ENCODE measurements at places on chromosomes 7 and 10.

DNA sequence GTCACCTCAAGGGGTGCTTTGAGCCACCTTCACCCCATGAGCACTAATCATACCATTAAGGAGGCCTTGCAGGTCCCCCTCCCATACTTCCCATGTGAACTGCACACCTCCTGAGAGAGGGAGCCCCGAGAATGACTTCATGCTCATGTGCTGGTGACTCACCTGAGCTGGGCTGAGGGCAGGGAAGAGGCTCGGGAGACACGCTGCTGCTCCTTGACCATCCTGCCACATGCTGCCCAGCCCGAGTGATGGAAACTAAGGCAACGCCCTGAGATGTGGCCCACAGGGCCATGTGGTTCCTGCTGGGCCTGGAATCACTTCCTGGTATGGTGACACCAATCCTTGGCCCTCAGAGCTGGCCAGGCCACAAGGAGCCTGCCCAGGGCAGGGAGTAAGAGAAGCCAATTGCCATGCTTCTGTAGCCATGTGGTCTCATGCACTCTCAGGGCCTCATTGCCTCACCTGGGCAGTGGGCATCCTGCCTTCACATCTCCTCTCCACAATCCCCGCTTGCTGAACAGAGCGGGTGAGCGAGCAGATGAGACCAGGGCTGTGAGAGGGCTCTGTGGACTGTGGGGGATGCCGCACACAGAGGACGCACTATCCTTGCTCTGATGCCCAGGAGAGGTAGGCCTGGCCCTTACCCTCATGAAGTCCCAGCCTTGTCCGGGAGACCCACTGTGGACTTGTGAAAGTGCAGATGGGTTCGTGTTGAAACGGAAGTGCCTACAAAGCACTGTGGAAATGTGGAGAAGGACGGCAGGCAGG is 18.3 kb upstream of the PPIF start:
- no peak overlapping the region for H3K27ac ChIP-seq
- peak; percentile 50 for DNase-seq
- H3K4me1 ChIP-seq, result peaks cover 19% of the 10 kb centered on the region
- no peak overlapping the region for H3K4me3 ChIP-seq
- H3K27me3 ChIP-seq, result no peaks in the 10 kb centered on the region

DNA sequence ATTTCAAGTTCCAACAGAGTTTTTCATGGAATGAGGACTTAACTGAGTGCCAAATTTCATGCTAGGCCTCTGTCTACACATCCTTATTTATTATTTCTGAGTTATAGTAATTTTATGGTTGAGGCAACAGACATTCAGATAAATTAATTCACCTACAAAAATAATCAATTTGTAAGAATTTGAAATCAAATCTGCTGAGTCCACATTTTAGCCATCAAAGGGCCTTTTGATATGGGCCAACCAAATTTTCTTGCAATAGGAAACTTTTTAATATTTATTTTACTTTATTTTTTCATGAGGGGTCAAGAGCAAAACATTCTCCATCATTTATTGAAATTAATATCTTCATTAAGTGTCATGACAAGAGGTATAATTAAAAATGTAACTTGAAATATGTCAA is 875.5 kb downstream of the NRG3 start:
- H3K27ac ChIP-seq, result no peak overlapping the region
- H3K36me3 ChIP-seq, result no peaks in the 10 kb centered on the region
- H3K27me3 ChIP-seq, result no peaks in the 10 kb centered on the region
- no peak for DNase-seq
- no peak overlapping the region for H3K4me3 ChIP-seq
- H3K4me1 ChIP-seq, result no peaks in the 10 kb centered on the region

DNA sequence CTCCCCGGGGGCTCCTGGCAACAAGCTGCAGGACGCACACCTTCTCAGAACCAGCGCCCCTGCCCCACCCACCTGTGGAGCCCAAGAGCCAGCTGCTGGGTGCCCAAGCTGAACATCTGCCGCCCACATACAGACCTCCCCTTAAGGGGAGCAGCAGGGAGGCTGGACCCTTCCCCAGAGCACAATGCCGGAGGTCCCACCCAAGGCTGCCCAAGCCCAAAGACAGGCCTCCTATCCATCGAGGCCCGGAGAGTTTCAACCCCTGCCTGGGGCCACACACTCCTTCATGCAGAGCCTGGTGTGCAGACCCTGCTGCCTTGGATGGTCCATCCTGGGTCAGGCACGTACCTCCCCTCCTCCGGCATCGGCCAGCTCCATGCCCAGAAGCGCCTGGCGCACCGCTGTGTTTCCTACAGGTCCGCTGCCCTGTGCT is 48.7 kb downstream of the VIPR2 start:
- no peaks in the 10 kb centered on the region for H3K27me3 ChIP-seq
- DNase-seq, result no peak
- H3K27ac ChIP-seq, result no peak overlapping the region

- no peak overlapping the region for H3K27ac ChIP-seq
- peaks cover 7% of the 10 kb centered on the region for H3K4me1 ChIP-seq
- H3K36me3 ChIP-seq, result peaks cover 4% of the 10 kb centered on the region
- no peaks in the 10 kb centered on the region for H3K27me3 ChIP-seq
- H3K4me3 ChIP-seq, result peak overlapping the region; percentile 45
- DNase-seq, result peak; percentile 67
These were observed 4.6 kb downstream of the LANCL2 start for GRCh38 chr7:55369427-55370400.

GRCh38 chr10:98101366-98101765 is 33.1 kb upstream of the R3HCC1L start:
- no peaks in the 10 kb centered on the region for H3K36me3 ChIP-seq
- H3K4me3 ChIP-seq, result no peak overlapping the region
- DNase-seq, result peak; percentile 2
- no peak overlapping the region for H3K27ac ChIP-seq

DNA sequence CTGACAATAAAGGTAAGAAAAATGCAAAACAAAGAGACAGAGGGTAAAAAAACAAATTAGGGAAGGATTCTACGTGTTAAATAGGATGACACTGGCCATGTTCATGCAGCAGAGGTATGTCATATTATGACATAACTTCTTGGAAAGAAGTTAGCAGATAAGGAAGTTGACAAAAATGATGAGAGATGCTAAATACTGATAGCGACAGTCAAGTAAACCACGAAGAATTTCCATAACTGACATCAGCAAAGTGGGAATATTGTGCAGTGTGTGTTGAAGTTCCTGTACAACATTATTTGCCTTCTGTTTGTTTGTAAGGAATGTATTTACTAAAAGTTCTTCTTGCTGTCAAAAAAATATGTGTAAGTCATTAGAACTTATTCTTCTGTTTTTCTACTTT is 29.5 kb downstream of the MDH2 start:
- H3K4me3 ChIP-seq, result no peak overlapping the region
- DNase-seq, result peak; percentile 45
- H3K36me3 ChIP-seq, result no peaks in the 10 kb centered on the region
- H3K27ac ChIP-seq, result no peak overlapping the region
- H3K27me3 ChIP-seq, result no peaks in the 10 kb centered on the region
- H3K4me1 ChIP-seq, result no peaks in the 10 kb centered on the region

DNA sequence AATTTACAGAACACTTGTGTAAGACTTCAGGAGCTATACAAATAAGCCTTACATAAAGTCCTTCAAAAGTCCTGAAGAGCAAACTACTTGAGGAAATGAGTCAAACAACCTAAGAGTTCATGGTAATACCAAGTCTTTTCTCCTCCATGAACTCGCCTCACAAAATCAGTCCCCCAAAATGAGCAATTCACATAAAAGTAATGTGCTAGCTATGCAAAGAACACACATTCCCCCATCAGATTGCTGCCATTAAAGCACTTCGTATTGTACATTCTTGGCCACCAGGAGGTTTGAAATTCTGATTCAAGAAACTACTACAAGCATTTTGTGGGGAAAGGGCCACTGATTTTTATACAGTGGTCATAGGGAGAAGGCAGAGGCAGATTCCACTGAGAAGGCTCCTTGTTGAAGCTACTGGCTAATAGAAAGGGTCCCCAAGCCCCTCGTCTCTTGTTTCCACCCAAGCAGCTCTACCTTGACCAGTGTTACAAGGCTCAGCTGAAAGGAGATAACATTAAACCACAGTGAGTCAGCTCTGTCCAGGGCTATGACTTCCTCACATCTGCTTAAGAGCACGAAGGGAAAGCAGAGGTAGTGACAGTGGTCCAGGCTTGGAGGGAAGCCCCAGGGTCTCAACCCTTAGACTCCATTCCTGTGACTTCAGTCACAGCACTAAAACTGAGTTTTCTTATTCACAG is 115.2 kb upstream of the CDK1 start:
- peak; percentile 67 for DNase-seq
- H3K36me3 ChIP-seq, result no peaks in the 10 kb centered on the region
- peaks cover 5% of the 10 kb centered on the region for H3K4me1 ChIP-seq
- H3K4me3 ChIP-seq, result no peak overlapping the region
- H3K27me3 ChIP-seq, result no peaks in the 10 kb centered on the region
- peak overlapping the region; percentile 46 for H3K27ac ChIP-seq

DNA sequence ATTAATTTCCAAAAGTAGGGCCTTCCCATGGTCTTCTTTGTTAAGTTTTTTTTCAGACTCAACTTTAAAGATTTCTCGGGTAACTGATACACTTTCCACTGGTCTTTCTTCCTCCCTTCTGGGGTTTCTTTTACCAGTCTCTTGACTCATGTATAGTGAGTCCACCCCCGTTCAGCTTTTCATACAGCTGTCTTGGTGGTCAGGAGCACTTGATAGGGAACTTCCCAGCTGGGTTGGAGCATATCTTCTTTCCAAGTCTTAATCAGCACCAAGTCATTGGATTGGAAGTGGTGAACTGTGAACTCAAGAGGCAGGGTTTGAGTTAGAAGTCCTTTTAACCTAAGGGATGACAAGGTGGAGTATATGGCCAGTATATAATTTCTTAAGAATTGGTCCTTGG is 29.2 kb upstream of the ELOVL3 start:
- no peaks in the 10 kb centered on the region for H3K4me1 ChIP-seq
- no peak for DNase-seq
- H3K36me3 ChIP-seq, result no peaks in the 10 kb centered on the region
- no peak overlapping the region for H3K4me3 ChIP-seq
- H3K27ac ChIP-seq, result no peak overlapping the region
- peaks cover 6% of the 10 kb centered on the region for H3K27me3 ChIP-seq

GRCh38 chr10:112140110-112140970 is 43.2 kb downstream of the GPAM start:
- H3K27me3 ChIP-seq, result no peaks in the 10 kb centered on the region
- peak; percentile 69 for DNase-seq
- no peak overlapping the region for H3K4me3 ChIP-seq
- H3K27ac ChIP-seq, result no peak overlapping the region
- H3K4me1 ChIP-seq, result no peaks in the 10 kb centered on the region
- no peaks in the 10 kb centered on the region for H3K36me3 ChIP-seq

- peak; percentile 15 for DNase-seq
- no peaks in the 10 kb centered on the region for H3K36me3 ChIP-seq
- no peaks in the 10 kb centered on the region for H3K4me1 ChIP-seq
- H3K4me3 ChIP-seq, result no peak overlapping the region
- H3K27ac ChIP-seq, result no peak overlapping the region
These were observed 47.7 kb upstream of the TRIL start for GRCh38 chr7:29005829-29006228.

DNA sequence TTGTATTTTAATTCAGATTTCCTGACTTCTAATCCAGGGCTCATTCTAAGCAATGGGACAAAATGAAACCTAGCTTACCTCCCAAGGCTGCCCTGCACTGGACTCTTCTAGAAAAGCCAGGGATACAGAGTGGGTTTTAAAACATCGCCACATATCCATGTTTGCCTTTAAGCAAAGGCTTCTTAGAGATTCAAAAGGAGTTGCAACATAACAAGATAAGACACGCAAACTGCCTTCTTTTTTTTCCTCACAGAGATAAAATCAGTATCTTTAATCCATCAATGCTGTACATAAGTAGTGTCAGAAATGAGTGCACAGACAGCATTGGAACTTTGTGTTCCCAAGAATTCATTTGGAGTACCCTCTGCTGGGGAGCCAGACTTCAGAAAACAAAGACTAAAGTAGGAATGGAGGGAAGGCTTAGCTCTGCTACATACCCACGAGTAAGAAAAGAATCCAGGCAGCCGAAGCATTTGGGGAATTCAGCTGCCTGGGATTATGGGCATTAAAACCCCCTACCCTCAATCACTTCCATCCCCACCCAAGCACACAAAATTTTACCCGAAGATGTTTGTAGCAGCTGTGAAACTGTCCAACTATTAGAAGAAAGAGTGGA is 427.8 kb downstream of the ARL4A start:
- H3K27ac ChIP-seq, result no peak overlapping the region
- no peak overlapping the region for H3K4me3 ChIP-seq
- DNase-seq, result peak; percentile 61
- no peaks in the 10 kb centered on the region for H3K36me3 ChIP-seq
- H3K27me3 ChIP-seq, result no peaks in the 10 kb centered on the region

- peaks cover 34% of the 10 kb centered on the region for H3K4me1 ChIP-seq
- H3K36me3 ChIP-seq, result peaks cover 3% of the 10 kb centered on the region
- DNase-seq, result peak; percentile 75
- peak overlapping the region; percentile 6 for H3K27ac ChIP-seq
- peak overlapping the region; percentile 81 for H3K4me3 ChIP-seq
These were observed 1.2 kb downstream of the ADIRF start for GRCh38 chr10:86969421-86970041.

DNA sequence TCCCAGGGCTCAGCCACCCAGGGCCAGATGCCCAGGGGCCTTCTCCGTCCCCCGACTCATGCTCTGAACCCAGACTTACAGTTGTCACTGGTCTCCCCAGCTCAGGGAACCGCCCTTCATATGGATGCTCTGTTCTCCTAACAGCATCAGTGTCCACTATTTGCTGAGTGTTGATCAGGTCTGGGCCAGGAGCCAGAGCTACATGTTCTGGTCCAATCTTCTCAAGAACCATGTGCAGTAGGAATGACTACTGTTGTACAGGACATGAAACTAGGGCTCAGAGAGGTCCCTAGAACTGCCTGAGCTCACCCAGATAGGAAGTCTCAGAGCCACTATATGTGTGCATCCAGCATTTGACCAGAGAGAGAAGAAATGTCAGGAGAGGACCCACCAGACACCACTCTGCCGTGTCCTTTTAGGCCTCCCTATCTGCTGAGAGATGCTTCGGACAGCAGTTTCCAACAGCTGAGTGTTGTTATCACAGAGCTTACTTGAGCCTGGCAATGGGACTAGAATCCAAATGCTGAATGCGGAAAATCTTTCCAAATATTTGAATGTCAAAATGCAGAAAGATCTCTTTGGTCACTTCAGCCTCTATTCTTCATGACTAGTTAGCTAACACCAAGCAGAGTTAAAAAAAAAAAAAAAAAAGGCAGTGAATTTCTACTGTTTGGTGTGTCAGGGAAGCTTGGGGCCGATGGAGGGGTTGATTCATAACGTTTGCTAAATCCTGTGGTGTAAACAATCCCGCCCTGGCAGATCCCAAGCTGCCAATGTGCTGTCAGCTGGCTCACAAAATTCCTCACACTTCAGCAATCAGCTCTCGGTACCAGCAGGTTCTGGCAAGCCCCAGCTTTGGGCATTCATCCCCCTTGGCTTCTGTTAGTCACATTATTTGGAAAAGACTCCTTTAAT is 246.1 kb downstream of the TNS3 start:
- no peak overlapping the region for H3K4me3 ChIP-seq
- DNase-seq, result peak; percentile 87
- H3K27me3 ChIP-seq, result no peaks in the 10 kb centered on the region
- H3K4me1 ChIP-seq, result peaks cover 14% of the 10 kb centered on the region
- peaks cover 32% of the 10 kb centered on the region for H3K36me3 ChIP-seq

GRCh38 chr7:120332433-120332832 is 59.5 kb downstream of the KCND2 start:
- no peak overlapping the region for H3K4me3 ChIP-seq
- H3K27ac ChIP-seq, result no peak overlapping the region
- H3K36me3 ChIP-seq, result no peaks in the 10 kb centered on the region
- DNase-seq, result no peak

- H3K4me1 ChIP-seq, result peaks cover 57% of the 10 kb centered on the region
- H3K27ac ChIP-seq, result no peak overlapping the region
- DNase-seq, result no peak
- no peak overlapping the region for H3K4me3 ChIP-seq
These were observed 30.3 kb downstream of the CALML3 start for GRCh38 chr10:5555021-5555510.

All from mesenchymal stem cell (in vitro differentiated cells and primary cell).